ENCODE measurements at places on chromosomes 5 and 9.

DNA sequence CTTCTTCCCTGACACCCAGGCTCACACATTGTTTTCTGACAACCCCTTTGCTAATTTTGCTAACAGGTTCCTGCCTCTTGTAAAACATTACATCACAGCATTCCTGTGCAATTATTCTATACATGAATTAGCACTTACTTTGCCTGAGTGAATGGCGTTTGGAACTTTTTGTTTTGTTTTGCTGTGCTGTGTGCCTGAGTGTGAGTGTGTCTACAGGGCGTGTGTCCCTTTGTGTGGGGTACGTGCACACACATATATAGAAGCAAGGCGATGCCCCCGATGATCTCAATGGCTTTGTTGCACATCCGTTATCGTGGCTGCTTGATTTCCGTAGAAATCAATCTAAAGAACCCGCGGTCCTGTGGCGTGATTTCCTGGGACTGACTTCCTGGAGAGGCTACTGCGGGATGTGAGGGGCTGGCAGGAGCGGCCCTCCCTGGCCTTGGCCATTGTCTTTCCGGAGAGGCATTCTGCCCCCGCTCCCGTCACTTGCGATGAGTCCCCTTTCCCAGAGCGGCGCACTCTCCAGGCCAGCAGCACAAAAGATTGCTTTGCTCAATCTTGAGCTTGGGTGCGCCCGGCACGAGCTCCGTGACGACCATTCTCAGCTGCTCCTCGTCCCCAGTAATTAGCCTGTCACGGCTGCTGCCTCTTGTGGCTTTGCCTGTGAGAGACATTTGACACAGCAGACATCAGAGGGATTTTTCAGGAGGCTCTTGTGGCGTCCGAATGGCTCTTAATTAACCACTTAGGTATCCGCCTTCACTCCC, 398.1 kb upstream of the IRX1 start:
- DNase-seq = no peak

DNA sequence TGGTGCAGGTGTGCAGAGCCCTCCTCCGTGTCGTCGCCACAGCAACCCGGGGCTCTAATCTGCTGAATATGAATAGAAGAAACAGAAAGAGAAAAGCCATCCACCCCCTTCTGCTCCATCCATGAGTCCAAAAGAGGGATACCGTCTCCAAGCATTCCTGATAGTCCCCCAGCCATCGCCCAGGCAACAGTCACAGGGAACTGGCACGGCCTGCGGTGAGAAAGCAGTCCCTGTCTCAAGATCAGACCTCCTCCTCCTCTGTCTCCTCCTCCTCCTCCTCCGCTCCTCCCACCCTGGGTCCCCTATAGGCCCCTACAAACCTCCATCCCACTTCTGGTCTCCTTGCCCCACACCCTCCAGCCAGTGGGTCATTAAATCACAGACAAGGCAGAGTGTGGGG, 308.1 kb upstream of the MPDZ start:
- DNase-seq = no peak

DNA sequence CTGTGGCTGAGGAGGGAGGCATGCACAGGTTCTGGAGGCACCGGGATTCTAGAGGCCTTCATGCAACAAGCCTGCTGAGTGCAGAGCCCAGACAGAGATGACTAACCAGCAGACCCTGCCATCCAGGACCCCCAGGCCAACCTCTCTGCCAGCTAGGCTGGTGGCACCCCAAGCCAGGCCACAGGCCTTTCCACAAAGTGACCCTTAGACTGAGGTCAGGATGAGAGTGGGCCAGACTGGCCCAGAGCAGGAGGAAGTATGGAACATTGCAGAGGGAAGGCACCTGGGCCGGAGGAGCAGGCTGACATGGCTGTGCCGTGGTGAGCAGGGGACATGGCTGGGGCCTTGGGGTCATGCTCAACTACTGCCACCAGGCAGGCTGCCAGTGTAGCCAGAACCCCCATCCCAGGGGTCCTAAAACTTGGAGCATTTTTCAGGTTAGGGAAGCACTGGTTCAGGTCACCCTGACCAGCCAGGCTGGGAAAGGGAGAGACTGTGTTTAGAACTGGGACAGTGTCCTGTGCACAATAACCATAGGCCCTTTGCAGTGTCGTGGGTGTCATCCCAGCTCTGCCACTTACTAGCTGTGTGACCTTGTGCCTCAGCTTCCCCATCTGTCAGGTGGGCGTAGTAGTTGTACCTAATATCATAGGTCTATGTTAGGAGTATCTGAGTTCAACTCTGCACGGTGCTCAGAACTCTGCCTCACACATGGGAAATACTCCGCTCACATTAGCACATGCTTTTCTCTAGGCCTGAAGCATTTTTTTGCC, 17.3 kb downstream of the TCF7 start:
- no peak for DNase-seq

- no peak for DNase-seq
Observed at GRCh38 chr9:38047301-38048251, 21.5 kb downstream of the SHB start.

- no peak for DNase-seq
Observed at GRCh38 chr5:135473956-135474670, 22.0 kb upstream of the TIFAB start.

DNA sequence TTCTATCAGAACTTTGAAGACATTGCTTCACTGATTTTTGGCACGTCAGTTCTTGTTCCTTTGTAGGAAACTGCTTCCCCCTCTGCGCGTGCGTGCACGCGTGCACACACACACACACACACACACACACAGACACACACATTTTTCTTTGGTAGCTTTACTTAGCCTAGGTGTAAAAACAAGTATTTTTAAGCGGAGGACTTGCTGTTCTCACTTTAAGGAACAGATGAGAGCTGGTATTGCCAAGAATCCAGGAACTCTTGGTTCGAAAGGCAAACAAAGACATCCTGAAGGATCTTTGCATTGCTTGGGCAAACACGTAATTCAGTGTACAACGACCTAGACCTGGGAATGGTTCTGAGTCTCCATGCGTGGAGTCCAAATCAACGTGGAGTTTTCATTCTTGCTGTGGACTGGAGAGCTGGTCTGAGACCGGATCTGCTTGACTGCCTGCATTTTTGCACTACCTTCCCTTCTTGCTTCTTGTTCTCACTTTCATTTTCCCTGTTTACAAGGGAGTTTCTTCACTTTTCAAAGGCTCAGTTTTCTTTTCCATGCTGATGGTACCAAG, 8.2 kb downstream of the TMEM268 start:
- no peak for DNase-seq

GRCh38 chr9:90055226-90055625, 450.4 kb downstream of the GADD45G start:
- DNase-seq = no peak

GRCh38 chr9:124768750-124769548, 2.2 kb downstream of the NR6A1 start:
- DNase-seq = no peak

- DNase-seq = no peak
Observed at GRCh38 chr9:80503671-80504281, 932.0 kb downstream of the TLE4 start.

- no peak for DNase-seq
Observed at GRCh38 chr9:105258225-105258737, 13.8 kb downstream of the SLC44A1 start.

- no peak for DNase-seq
Observed at GRCh38 chr5:116469631-116470030, 105.0 kb downstream of the SEMA6A start.

GRCh38 chr5:121138952-121139351, 674.9 kb downstream of the PRR16 start:
- DNase-seq = no peak

DNA sequence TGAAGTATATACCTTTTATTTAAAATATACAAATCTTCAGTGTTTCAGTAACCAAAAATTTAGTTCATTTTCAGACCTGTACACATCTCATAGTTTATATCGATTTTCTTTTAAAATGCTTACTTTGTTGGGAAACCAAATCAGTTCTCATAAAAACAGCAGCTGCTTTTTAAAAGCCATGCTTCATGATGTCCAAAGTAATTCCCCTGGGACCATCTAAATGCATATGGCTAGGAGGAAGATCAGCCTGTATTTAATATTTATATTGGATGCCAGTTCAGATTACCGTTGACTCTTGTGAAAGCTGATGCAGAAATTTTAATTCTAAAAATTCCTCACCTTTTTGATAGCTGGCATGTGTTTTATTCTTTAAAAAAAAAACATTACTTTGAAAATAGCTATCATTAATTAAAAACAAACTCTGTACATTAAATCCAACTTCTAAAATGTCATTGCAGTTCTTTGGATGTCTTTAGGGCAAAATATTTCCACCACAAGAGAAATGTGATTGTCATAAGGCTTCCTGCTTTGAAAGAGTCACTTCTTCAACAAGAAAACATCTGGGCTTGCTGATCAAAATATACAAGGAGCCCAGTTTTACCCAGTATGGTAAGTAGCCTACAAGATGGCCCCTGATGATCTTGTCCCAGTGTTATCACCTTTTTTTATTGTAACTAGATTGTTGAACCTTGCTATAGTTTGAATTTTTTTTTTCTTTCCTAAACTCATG, 1242.9 kb upstream of the CDH6 start:
- DNase-seq = no peak

- DNase-seq = no peak
Observed at GRCh38 chr5:136619556-136619955, 254.2 kb upstream of the TRPC7 start.

- no peak for DNase-seq
Observed at GRCh38 chr5:149893403-149893931, 51.1 kb downstream of the PDE6A start.

- DNase-seq = no peak
Observed at GRCh38 chr9:297104-297972, 82.7 kb downstream of the DOCK8 start.

- DNase-seq = no peak
Observed at GRCh38 chr9:87127543-87127942, 180.2 kb upstream of the GAS1 start.

DNA sequence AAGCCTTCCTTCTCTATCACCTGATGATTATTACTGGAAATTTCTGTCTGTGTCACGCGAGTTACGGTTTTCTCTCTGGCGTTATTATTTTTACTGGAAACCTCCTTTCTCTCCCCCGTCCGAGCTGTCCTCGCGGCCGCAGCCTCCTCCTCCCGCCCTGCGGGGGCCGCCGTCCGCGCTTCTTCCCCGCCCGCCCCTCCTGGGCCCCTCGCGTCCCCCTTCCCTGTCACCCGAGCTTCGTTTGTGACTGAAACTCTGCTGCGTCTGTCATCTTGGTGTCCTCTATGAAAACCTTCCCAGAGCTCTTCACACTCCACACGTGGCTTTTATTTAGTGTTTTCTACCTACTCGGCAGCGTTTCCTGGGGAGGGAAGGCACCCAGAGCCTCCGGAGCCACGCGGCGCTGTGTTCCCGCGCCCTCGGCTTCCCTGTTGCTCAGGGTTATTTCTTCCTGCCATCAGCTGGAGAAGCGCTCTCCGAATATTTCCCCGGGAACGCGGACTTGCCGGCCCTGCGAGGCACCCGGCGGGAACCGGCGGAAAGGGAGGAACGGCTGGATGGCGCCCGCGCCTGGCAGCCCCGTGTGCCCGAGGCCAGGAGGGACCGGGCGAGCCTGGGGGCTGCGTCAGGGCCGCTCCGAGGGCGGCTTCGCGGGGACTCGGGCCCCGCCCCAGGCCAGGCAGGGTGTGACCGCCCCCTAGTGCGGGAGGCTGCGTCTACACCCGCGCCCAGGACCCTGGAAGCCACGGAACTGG, 33.9 kb downstream of the TRIP13 start:
- DNase-seq = no peak

GRCh38 chr5:149345892-149346222, 558 bp downstream of the GRPEL2 start:
- no peak for DNase-seq

- peak; percentile 66 for DNase-seq
Observed at GRCh38 chr5:54443270-54443669, 12.2 kb upstream of the HSPB3 start.

DNA sequence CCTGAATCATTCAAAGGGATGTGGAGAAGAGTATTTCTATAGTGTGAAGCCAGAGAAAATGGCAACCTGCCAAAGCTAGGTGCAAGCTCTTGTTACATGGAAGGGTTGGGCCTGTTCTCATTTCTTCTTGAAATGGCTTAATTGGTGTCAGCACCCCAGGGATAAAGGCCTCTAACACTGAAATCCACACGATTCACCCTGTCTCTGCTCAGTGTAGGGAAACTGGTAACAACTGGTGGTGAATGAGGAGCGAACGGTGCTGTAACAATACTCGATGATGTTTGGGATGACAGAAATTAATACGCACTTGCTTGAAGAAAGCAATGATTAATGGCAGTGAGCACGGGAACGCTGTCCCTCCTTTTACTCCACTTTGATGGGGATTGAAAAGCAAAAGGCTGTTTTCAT, 16.2 kb downstream of the PBX3 start:
- peak; percentile 35 for DNase-seq

DNA sequence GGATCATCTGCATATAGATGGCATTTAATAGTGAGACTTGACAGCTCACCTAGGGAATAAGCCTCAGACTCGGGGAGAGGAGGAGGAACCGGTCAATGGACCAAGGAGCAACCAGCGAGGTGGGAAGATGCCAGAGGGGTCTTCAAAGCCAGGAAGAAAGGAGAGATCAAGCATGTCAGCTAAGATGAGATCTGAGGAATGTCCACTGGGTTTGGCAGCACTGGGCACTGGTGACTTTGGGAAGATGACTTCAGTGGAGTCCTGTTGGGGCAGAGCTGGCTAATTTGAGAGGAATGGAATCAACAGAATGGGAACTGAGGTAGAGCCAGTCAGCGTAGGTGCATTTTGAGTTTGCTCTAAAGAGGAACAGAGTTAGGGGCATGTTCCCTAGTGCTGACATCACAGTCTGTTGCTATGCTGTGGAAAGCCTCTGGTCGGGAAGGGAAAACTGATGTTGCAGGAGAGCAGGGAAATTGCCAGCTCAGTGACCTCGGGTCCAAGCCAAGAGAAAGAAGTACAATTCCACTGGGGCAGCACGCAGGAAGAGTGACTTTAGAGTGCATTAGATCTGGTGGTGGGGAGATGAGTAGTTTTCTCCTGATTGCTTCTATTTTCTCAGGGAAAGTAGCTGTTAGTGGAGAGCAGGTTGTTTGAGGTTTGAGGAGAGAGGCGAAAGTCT, 56.9 kb downstream of the ZNF618 start:
- DNase-seq = no peak

DNA sequence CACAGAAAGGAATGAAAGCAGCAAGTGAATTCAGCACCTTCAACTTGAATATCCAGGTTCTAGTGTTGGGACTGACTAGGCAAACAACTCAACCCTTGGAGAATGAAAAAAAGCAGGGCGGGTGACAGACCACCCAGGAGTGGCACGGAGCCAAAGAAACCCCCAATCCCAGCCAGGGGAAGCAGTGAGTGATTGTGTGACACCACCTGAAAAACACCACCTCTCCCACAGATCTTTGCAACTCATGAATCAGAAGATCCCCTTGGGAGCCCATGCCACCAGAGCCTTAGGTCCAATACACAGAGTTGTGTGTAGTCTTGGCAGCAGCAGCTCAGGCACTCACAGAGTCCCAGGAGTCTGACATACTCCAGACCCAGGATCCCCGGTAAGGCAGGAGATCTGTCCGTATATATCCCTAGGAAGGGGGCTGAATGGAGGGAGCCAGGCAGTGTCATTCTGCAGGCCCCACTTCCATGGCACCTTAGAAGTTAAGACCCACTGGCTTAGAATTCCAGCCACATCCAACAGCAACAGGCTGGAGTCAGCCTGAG, 22.1 kb upstream of the ROR2 start:
- no peak for DNase-seq
